ENCODE measurements at places on chromosomes 6 and 20.

- no peak for DNase-seq
These were observed 118.8 kb downstream of the PHACTR3 start for GRCh38 chr20:59723108-59723500.

- DNase-seq = no peak
These were observed 128.0 kb downstream of the PHACTR1 start for GRCh38 chr6:12844284-12845223.

DNA sequence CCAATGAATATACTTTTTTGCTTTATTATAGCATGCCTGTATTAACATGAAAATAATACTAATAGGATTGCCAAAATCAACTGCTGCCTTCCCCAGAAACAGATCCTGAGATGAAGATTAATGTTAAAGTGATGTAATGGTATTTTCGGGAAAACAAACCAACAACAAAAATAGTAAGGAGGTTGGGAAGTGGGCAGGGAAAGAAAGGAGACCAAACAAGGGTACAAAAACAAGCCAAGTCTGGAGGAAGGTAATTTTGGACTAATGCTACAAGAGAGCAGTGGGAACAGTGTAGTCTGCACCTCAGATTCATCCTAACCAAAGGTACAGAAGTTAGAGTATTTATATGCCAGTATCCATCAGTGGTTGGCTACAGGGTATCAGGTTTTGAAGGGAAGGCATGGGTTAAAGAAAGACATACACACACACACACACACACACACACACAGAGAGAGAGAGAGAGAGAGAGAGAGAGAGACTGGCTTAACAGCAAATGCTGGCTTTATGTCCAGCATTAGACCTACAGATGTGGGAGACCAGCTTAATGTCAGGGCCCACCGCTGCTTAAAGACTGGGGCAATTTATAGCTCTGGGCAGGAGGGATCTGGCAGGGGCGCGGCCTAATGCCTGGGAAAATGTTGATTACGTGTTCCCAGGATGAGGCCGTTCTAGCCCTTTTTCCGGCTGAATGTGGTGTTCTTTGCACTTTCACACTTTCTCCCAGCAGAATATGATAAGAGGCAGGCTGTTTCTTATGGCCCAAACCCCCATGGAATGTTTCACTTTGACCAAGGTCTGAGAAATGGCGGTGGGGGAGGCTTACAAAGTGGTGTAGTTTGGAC is 3.8 kb upstream of the SLC17A1 start:
- no peak for DNase-seq

GRCh38 chr6:170176898-170177771 is 113.7 kb downstream of the DLL1 start:
- no peak for DNase-seq

DNA sequence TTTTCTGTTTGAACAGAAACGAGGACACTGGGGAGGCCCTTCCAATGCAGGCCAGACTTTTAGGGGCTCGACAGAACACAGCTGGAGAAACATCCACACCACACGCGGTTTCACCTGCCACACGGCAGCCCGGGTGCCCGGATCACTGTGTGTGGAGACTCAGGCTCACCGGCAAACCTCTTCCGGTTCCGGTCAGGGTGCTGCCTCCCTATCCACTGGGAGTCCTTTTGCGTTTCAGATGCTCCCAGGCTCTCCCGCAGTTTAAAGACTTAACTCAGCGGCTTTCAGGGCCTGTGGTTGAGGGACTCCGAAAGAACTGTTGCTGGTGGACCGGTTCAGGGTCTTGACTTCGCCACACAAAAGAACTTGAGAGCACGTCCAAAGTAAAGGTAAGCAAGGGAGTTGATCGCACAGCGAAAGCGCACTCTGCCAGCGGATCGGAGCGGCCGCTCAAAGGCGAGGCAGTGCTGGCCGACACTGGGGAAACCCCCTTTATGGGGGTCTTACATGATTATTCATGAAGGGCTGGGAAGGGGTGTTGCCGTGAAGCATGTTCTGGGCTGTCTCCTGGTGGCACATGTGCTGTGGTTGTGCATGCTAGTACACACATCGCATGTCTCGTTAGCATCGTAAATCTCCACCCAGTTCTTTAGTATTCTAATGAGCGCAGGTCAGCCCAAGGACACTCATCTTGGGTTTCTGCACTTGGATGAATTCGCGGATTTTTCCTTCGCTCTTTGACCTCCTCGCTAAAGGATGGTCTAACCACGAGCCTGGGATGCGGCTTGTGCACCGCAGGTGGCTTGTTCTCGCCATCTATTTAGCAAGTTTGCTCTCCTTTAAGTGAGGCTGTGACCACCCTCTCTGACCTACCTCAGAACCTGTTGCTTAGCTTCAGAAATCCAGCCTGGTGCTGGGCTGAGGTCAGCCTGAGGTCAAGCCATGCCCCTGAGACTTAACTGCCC is 180.3 kb downstream of the CDH26 start:
- peak; percentile 12 for DNase-seq

DNA sequence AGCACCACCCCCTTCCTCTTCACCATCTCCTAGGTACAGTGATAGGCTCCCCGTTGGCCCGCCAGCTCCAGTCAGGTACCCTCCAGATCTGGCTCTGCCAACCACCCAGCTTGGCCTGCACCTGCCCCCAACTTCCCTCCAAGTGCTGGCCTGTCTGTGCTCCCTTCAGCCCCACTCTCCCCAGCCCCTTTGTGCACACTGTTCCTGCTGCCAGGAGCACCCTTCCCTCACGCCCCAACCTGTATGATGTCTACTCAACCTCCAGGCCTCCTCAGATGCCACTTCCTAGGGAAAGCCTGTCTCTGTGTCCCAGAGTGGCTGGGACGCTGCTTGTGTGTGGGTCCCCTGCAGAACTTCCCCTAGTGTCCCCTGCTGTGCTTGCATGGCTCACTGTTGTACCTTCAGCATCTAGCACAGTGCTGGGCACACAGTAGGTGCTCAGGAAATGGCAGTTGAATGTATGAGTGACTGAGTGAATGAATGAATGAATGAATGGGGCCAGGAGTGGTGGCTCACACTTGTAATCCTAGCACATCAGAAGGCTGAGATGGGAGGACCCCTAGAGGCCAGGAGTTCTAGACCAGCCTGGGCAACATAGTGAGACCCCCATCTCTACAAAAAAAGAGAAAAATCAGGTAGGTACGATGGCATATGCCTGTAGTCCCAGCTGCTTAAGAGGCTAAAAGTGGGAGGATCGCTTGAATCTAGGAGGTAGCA is 3.0 kb downstream of the ZBP1 start:
- no peak for DNase-seq

- DNase-seq = peak; percentile 31
These were observed 57.9 kb downstream of the ELOVL5 start for GRCh38 chr6:53290537-53291510.

DNA sequence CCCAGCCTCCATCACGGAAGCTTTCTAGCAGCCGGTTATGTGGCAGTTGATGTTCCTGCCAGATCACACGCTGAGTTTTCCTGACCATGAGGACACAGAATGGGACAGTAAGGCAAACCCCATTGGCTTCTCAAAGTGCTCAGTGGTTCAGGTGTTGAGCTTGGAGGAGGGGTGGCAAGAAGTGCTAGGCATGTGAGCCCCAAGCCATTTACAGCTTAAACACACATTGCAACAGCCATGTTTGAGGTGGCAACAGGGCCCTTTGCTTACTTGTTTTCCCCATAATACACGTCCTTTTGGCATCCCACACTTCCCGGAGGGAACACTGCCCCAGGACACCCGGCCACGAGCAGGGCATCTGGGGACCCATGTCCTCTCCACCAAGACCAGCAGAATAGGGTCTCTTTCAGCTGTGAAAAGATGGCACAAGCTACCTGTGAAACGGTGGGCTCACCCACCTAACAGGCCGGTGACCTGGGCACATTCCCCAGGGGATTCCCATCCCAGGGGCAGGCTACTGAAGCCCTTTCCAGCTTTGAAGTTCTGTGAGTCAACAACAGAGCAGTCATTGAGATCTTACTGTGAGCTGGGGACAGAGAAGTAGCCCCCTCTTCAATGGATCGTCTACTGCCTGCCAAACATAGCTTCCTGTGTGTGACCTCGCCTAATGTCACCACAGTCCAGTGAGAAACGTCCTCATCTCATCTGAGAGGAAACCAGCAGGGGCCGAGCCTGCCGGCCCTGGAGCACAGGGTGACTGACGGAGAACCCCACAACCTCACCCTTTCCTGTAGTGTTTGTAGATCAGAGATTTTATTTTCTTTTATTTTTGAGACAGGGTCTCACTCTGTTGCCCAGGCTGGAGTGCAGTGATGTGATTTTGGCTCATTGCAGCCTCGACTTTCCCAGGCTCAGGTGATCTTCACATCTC is 4.0 kb upstream of the TLDC2 start:
- no peak for DNase-seq

GRCh38 chr6:14002176-14002947 is 77.6 kb downstream of the RNF182 start:
- DNase-seq = no peak

- DNase-seq = no peak
These were observed 16.3 kb downstream of the NCOA5 start for GRCh38 chr20:46073443-46073842.
